ENCODE measurements at places on chromosomes 13 and 19.

DNA sequence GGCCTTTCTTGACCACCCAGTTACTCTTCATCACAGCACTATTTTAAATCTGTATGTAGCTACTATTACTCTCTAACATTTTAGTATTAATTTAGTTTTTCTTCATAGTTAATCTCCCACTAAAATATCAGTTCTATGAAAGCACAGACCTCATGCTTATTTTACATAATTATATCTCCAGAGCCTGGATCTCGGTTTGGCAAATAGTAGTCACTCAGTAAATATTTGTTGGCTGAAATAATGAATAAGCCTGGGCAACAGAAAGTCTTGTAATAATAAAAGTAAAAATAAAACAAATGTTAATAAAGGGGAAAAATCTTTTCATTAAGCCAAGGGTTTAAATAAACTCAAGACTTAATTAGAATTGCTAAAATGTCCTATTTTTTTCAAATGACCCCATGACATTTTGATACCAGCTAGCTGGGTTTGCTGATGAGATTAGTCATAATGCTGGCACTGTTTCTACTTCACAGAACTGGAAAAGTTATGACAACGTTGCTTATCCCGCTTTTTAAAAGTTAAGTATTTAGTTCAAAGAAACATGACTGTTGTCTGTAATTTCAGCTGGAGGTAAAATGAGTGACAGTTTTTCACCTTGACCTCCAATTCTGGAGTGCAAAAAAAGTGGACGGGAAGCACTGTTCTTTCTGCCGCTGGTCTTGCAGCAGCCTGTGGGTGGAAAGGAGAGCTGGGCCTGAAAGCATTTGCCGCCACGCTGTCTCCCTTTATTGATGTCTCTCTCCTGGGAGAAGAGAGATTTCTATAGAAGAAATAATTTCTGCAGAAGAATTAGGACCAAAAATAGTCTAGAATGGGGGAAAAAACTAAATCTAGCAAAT lies 85.2 kb upstream of the SPATA13 start:
- ATAC-seq, result peak; percentile 17

DNA sequence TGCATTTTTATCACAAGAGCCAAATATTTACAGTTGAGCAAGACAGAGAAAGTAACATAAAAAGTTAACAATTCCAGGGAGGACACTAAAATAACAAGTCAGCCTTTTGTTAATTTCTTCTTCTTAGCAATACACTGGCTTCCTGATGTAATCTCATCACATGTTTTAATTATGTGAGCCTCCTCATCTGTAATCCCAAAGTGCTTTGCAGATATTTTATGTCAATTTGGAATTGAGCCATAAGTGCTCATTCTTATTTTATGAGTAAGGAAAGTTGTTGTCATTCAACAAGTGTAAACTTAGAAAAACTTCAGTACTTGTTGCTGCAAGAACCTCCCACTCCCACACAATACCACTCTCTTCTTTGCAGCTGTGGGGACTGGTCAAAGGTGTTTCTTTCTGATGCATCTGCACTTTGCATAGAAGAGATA lies 223.6 kb downstream of the GPC6 start:
- ATAC-seq, result no peak

- ATAC-seq, result peak; percentile 40
Measured at GRCh38 chr13:86906127-86906874, 764.9 kb upstream of the SLITRK5 start.

GRCh38 chr19:55193481-55193880 lies 13.4 kb upstream of the SYT5 start:
- no peak for ATAC-seq

GRCh38 chr19:55923556-55923955 lies 8.6 kb downstream of the NLRP13 start:
- no peak for ATAC-seq

DNA sequence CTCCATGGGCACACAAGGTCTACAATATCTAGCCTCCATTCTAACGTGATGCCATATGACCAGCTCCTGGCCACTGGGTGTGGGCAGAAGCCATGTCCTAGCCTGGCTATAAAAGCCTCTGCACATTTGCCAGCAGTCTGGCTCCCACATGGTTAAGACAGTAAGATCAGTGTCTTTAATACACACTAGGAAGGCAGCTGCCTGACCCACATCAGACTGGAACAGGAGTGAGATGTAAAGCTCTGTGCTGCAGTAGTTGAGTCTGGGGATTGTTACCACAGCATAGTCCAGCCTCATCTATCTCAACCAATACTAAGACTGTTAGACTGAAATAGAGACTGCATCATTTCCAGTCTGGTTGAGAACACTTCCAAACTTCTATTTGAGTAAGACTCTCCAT lies 533.1 kb downstream of the IRS2 start:
- no peak for ATAC-seq

DNA sequence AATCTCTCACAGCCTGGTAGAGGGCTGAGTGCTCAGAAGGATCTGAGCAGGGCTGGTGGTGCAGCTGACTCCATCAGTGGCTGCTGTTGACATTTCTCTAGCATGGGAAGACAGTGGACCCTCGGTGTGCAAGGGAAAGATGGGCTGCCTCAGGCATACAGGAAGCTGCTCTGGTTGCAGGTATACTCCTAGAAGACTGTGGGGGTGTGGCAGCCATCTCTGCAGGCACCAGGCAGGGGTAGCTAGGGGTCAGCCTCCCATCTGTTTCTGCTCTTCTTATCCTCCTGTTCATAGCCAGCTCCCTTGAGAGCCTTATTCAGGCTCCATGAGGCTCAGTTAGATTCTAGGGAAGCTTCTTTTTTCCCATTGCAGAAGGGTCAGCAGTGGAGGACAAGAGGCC lies 475.5 kb downstream of the TSHZ3 start:
- peak; percentile 31 for ATAC-seq

DNA sequence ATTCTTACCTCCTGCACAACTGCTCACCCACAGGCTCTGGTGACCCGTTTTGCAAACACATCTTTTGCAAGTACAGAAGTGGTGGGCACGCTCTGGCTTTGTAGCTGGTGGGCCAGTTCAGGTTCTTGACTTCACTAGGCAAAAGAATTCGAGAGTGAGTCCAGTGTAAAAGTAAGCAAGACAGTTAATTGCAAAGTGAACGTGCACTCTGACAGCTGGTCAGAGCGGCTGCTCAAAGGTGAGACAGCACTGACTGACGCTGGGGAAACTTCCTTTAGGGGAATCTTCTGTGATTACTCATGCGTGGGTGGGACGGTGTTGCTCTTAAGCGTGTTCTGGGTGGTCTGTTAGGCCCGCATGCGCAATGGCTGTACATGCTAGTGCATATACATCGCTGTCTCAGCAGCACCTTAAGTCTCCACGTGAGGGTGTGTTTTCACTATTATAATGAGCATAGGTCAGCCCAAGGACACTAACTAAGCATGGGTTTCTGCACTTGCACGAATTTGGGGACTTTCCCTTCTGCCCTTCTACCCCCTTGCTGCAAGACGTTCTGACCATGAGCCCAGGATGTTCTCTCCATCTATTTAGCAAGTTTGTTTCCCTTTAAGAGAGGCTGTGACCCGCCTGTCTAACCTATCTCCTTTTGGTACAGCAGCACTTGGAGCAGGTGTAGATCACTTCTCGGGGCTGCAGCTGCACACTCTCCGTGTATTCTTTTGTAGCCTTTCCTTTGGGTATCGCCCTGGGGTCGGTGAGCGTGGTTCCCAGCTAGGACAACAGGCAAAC lies 30.2 kb upstream of the CD33 start:
- ATAC-seq, result no peak

GRCh38 chr13:24008679-24009078 lies 111.4 kb upstream of the C1QTNF9B start:
- ATAC-seq, result no peak

GRCh38 chr19:10864538-10864899 lies 6.8 kb upstream of the CARM1 start:
- ATAC-seq, result peak; percentile 62
